T-cell (primary cell): ENCODE measurements at places on chromosomes 7 and 10.

DNA sequence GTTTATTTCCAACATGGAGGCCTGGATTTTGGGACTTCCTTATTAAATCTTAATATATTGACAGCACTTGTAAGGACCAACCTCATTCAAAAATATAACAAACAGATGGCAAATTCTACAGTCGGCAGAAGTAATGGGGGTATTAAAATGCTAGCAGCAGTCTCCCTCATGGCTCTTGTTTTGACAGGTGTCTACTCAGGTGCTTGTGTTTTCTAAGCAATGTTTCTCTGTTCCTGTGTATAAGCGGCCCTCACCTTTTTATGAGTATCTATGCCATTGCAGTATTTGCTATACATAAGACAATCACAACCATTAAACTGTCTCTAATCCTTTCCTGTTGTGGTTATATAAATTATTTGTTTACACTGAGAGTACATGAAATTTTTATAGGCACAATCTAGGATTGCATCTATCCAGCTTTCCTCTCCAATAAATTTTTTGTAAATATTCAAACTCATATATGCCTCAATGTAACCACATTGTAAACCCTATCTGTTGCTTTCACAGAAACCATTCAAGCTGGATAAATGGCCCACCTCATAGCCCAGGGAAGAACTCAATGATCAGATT, 65.4 kb upstream of the LRRTM3 start:
- DNase-seq: no peak

DNA sequence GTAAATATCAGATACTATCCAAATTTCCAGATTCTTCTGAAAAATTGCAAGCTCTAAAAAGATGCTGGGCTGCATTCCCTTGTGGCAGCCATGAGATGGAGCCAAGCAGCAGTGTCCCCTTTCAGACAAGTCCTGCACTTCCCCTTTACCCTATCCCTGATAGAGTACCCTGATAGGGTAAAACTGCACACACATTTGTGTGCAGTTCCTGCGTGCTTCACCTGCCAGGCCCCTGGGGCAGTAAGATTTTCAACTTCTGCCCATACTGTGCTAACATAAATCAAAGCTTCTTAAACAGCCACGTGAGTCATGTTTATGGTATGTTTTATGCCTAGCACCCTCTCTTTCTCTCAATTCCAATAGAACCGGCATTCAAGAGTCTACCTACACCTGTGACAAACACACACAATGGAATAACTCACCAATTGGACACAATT, 52.2 kb downstream of the IFIT5 start:
- no peak for DNase-seq

- DNase-seq: no peak
These were observed 22.3 kb downstream of the KLHDC10 start for GRCh38 chr7:130092598-130092997.

DNA sequence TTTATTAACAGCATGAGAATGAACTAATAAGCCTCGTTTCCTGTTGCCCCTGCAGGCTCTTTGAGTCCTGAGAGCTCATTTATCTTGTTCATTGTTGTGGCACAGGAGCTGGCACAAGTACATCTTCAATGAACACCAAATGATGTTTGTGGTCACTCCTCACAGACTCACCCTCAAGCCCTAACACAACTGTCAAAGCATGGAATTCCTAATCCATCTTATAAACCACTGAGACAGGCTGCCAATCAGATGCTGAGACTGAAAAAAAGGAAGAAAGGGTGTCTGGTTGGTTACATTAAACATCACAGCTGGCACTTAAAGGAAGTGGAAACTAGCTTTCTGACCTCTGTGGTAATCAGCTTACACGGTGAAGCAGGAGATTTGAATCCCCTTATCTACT, 7.7 kb upstream of the CCDC172 start:
- no peak for DNase-seq
